ENCODE measurements at places on chromosomes 1 and 21. TPM values are rescaled to one million over a fixed set of nuclear protein-coding genes. Genes with fewer than 3 reads are reported as not detected.

- DNase-seq: no peak
Measured at GRCh38 chr1:113905435-113905861, 322 bp downstream of the DCLRE1B start.

Gene FOXE3
- total RNA-seq: not detected

DNA sequence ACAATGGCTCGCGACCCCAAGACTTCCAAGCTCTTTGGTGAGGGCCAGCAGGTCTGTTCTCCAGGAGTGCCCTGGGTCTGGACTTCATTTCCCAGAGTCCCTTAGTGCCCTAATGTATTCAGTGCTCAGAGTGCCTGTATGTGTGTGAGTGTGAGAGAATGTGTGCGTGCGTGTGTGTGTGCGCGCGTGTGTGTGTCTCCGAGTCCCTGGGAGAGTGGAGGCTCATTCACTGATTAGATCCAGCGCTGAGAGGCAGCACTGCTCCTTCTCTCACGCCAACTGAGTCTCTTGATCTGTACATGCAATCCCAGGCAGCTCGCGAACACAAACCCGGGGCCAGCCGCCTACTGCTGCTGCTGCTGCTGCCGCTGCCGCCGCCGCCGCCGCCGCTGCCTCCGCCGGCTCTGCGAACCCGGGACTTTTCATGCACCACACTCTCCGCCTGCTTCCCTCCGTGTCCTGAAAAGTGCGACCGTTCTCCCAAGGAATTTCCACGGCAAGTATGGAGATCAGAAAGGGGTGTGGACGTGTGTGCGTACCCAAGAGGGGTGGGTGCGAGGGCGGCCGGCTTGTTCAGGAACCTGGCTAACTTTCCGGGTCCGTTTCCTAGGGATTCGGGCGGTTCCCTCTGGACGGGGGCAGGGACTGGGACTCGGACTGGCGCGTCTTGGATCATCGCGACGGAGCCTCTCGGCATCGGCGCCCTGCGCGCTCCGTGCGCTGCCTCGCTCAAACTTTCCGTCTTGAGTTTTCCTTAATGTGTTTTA, at the start of gene RNF220:
Gene RNF220, plus strand, starts transcription at position 225 of the 767 bp plus-strand sequence.
- peak; percentile 85 for DNase-seq

Gene PAPPA2
- total RNA-seq: 13.1 TPM

Gene BTBD19
- total RNA-seq: 0.47 TPM

GRCh38 chr1:109787211-109787844, 23.6 kb upstream of the EPS8L3 start:
- DNase-seq: no peak

- DNase-seq: no peak
Measured at GRCh38 chr21:46423546-46424038, 35.1 kb upstream of the DIP2A start.

GRCh38 chr21:32687643-32688345, 40.0 kb downstream of the SYNJ1 start:
- DNase-seq: no peak

- DNase-seq: no peak
Measured at GRCh38 chr1:174656409-174657059, 208.8 kb downstream of the GPR52 start.

Data from occipital lobe (tissue), 3 donors.